ENCODE measurements at places on chromosomes 16 and 17. TPM values are rescaled to one million over a fixed set of nuclear protein-coding genes. Genes with fewer than 3 reads are reported as not detected.

The UTS2R gene
- total RNA-seq = not detected

The TPSD1 gene
- total RNA-seq = not detected

The CHRNE gene
- 3.2 TPM for total RNA-seq

The MAF gene
- total RNA-seq = 0.40 TPM

The NUDT7 gene
- total RNA-seq = 5.8 TPM

The SULT1A4 gene
- total RNA-seq = 8.2 TPM

The RNF43 gene
- total RNA-seq = 0.13 TPM

The MYO15A gene
- 0.20 TPM for total RNA-seq

The G6PC1 gene
- total RNA-seq = not detected

The ZSCAN10 gene
- total RNA-seq = not detected

The GAS2L2 gene
- not detected for total RNA-seq

The RBFOX1 gene
- not detected for total RNA-seq

The FLYWCH1 gene
- total RNA-seq = 32.5 TPM

The DDX5 gene
- 393 TPM for total RNA-seq

The TAC4 gene
- not detected for total RNA-seq

The KRTAP9-6 gene
- total RNA-seq = not detected

The ABCA10 gene
- total RNA-seq = 0.53 TPM

The HASPIN gene
- 8.9 TPM for total RNA-seq

The OR3A3 gene
- not detected for total RNA-seq

The PDIA2 gene
- 0.14 TPM for total RNA-seq

The FMNL1 gene
- total RNA-seq = 0.63 TPM

The P2RX1 gene
- total RNA-seq = not detected

The CD300A gene
- not detected for total RNA-seq

The KCNH6 gene
- not detected for total RNA-seq

The TAX1BP3 gene
- total RNA-seq = 166 TPM
